CD4-positive, alpha-beta T cell treated with Interleukin-15 for 4 hours (primary cell): ENCODE measurements at places on chromosomes 7 and 10.

DNA sequence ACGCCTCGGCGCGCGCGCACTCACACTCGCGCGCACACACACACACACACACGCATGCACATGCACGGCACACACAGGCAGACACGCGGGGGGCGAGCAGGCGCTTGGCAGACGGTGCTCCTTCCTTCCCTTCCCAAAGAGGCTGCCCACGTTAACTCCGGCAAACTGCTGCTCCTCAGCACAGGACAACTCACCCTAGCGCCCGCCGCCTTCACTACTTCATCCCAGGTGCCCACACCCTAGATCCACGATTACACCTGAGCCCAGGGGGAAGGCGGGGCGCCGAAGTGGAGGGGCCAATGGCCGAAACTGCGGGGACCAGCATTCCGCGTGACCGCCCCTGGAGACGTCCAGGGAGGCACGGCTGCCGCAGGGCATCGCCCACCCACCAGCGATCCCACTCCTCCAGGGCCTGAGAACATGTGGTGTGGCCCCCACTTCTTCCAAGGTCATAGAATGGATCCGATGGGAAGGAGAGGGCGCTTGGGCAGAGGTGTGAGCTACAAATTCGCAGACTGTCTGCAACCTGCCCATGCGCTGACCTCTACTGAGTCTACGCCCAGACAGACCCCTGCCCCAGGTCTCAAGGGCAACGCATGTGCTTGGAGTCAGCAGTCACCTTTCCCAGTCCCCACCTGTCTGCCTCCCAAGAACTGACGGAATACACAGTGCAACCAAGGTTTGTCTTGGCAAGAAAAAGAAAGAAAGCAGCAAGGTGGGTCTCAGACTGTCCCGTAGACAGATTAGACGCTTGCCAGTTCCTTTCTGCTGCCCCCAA is 74.6 kb downstream of the CALN1 start:
- no peak for DNase-seq

- no peak for DNase-seq
Observed at GRCh38 chr10:91761721-91762120, 36.5 kb upstream of the TNKS2 start.

GRCh38 chr10:30995081-30995770 is 36.4 kb downstream of the ZNF438 start:
- DNase-seq = no peak

DNA sequence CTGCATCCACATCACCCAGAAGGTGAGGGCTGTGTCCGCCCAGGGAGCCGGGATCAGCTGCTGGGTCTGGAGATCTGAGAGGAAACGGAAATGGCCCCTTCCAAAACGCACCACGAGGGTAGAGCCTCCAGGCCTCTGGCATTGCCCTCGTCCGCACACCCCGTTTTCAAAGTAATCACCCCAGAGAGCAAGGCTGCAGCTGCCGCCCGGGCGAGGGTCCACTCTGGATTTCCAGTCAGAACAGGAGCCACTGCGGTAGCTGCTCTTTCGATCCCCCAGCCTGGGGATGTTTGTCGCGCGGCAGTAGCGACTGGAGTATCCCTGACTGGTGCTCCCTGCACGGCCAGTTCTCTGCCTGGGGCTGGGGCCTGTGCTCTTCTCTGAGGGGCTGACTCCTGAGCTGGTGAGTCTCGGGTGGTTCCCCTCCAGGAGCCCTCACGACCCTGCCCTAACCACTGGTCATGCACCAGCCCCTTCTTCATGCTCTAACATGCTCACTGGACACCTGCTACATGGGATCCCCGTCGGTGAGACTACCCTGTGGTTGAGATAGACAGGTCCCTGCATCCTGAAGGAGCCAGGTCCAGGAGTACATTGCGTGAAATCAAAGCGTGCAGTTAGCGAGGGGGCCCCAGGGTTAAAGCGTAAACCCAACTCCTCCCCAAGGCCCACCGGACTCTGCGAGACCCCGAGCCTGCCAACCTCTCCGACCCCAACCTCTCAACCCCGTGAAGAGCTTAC is 99.2 kb downstream of the FOXL3 start:
- DNase-seq = no peak

DNA sequence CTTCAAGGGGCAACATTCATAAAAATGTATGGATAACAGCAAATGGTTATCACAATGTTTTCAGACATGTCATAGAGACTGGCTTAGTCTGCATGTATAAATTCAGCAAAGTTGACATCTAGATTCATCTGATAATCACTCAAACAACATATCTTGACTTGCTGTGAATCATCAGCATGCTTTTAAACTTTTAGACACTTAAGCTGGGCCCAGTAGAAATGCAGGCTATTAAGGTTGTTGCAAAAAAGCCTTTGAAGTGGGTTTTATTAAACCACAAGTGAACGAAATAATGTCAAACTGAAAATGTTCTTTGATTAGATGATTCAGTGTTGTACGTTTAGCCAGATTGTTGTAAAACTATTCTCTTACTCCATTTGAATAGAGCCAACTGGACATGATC is 759.6 kb downstream of the NXPH1 start:
- no peak for DNase-seq

DNA sequence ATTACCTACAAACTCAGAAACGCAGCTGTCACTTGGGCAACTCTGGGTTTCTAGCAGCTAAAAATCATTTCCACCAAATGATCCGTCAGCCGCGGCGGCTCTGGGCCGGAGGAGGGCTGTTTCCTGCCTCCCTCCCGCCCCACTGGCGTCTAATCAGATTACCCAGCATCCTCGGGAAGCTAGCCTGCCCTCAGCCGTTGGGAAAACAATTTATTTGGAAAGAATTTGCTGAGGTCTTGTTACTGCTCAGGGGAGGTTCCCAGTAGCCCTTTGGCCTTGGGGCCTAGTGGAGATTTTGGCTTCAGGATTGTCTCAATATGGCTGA is 65.0 kb upstream of the ADGRA1 start:
- no peak for DNase-seq

GRCh38 chr10:63711361-63711760 is 190.2 kb downstream of the REEP3 start:
- DNase-seq = no peak
